CD4-positive, alpha-beta T cell (primary cell): ENCODE measurements at places on chromosomes 11 and 22.

DNA sequence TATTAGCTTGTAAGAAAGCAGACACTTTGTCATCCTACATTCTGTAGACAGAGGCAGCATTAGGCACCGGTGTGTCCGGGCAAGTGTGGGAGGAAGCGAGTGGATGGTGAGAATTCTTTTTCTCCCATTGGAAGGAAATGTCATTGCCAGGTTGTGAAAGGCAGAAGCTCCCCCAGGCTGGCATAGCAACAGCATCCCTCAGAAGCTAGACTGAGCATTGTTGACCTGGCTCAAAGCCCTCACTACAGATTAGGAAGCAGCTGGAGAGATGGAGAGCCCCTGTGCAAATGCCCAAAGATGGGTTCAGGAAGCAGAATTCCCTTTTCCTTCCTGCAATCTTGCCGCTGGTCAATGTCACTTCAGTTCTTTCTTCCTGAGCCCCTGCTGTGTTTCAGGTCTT is 1299.3 kb downstream of the TBC1D22A start:
- DNase-seq: no peak

- no peak for DNase-seq
These were observed 62.6 kb downstream of the EFCAB6 start for GRCh38 chr22:43749473-43749872.

DNA sequence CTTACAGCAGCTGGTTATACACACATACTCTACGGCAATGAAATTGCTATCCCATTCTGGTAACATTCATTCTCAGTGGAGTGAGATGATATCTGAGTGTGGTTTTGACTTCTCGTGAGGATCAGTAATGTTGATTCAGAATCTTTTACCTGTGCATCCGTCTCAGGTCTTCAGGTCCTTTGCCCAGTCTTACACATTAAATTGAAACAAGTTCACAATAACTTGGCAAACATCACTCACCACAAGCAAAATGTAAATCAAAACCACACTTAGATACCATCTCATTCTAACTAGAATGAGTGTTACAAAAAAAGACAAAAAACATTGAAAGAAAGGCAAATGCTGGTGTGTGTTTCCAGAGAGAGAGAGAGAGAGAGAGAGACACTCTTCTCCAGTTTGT is 14.0 kb downstream of the RGL4 start:
- no peak for DNase-seq

- no peak for DNase-seq
These were observed 35.3 kb upstream of the SEPTIN5 start for GRCh38 chr22:19678949-19679521.

DNA sequence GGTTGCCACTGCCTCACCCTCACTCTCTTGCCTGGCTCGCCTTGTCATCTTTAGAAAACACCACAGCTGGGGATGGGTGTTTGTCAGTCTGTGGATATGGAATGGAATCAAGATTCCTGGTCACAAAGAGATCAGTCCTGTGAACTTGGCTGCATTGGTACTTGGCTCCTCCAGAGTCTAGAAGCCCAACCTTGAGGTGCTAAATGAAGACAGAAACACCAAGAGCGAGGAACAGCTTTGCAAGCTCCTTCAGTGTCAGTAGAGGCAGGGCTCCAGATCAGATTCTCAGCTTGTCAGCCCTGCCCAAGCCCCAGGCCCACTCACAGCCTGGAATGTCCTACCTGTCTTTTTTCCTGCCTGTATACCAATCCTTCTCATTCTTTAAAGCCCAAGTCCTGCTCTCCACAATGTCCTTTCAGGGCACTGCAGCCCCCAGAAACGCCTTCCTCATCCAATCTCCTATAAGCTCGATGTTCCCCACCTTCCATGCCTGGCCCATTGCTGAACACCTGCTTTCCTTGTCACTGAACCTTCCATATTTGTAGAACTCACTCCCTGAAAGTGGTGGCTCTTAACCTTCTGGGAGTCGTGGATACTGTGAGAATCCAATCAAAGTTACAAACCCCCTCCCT is 188.9 kb downstream of the BCR start:
- no peak for DNase-seq
